Stimulated activated CD4-positive, alpha-beta T cell treated with anti-CD3 and anti-CD28 coated beads, Interleukin-1b, Interleukin-23, amount 100 ng/mL, for 1 hour (primary cell): ENCODE measurements at places on chromosomes 2 and 18.

DNA sequence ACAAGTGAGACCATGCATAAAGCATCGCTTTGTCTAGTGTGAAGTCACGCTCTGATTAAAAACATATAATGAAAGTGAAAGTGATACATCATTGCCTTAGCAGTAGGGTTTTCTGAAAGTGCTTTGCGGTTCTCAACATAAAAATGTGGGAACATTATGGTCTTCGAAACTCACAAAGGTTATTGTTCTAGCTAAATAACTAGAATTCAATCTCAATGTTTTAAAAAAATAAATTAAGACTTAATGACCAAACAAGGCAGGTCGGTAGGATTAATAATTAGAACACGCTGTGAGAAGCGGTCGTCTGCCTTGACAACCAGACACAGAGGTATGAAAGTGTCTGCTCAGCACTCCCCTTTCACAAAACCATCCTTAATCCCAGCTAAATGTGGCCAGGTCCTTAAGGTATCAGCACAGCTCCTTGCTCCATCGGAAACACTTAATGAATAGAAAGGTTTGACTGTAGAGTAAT is 42.2 kb downstream of the KLHL14 start:
- no peak for DNase-seq

GRCh38 chr2:195320413-195320973 is 336.5 kb upstream of the SLC39A10 start:
- no peak for DNase-seq

DNA sequence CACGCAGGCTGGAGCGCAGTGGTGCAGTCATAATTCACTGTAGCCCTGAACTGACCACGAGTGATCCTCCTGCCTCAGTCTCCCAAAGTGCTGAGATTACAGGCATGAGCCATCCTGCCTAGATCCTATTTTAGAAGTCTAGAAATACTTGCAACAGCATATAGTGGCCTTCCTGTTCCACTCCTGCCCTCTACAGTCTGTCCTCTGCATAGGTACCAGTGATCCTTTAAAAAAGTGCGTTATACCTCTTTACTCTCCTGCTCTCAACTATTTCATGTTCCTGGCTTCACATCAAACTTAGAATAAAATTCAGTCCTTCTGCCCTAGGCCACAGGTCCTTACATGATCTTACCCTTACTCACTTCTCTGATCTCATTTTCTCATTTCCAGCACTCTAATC is 6.0 kb downstream of the COMMD1 start:
- DNase-seq: no peak

- no peak for DNase-seq
These were observed 232.6 kb downstream of the NDUFA10 start for GRCh38 chr2:239792405-239793084.

DNA sequence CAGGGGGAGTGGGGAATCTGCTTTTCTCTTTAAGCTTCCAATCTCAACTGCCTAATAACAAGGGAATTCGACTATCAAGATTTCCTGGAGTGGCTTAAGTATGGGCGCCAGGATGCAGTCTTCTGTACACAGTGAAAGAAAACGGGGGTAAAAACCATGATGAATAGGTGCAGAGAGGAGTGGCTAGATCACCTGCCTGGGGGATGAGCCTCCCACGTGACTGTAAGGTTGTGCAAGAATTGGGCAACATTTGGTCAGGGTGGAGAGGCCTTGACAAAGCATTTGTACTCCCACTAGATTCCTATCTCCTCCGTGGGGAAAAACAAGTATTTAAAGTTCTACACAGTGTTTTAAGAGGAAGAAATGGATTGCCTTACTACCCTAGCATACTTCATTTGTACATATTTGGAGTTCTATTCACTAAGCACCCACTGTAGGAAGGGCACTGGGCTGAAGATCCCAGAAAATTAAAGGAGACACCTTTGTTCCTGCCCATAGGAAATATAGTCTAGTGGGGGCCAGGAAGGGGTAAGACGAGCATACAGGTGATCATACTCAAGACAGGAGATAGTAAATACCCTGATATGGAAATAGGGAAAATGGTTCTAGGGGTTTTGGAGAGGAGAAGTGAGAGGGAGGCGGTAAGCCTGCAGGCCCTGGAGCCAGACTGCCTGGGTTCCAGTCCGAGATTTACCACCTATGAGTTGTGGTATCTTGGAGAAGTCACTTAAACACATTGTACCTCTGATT is 29.2 kb downstream of the EPAS1 start:
- DNase-seq: no peak

- DNase-seq: no peak
These were observed 22.6 kb upstream of the BCL2 start for GRCh38 chr18:63342206-63342605.

- no peak for DNase-seq
These were observed 18.3 kb downstream of the NHEJ1 start for GRCh38 chr2:219142329-219142728.

- DNase-seq: no peak
These were observed 211.0 kb downstream of the MCFD2 start for GRCh38 chr2:46704593-46704992.

- no peak for DNase-seq
These were observed 651.6 kb downstream of the LRRTM4 start for GRCh38 chr2:76870581-76870980.

DNA sequence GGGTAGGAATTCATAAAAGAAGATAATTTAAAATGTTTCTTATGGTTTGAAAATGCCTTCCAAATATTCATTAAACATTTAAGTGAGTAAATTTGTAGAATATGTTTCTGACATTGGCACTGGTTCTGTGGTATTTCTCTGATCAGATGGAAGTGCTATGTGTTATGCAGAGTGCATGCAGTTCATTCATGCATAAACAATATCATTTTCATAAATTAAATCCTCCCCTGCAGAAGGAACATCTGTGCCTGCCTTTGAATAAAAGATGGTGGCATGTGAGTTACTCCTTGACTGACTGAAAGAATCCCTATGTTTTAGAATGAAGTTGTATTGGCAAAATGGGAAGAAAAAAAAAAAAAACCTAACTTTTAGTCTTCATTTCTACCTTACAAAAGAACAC is 5.9 kb downstream of the NEUROD1 start:
- DNase-seq: no peak

DNA sequence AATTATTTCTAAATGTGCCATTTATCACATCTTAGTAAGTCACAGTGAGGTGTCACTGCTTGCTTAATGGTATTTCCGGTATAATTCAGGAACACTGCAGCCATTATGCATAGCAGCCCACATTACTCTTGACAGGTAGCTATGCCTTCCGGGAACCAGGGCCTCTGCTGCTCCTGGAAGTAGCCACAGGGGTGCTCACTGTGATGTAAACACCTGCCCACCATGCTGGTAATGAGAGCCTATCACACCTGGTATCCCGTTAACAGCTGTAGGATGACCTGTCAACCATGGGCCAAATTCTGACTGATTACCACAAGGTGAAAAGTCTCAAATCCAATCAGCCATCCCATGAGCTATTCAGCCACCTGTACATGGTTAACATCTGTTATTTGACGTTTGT is 647.0 kb upstream of the NXPH2 start:
- DNase-seq: no peak

- DNase-seq: no peak
These were observed 1.6 kb downstream of the ST8SIA3 start for GRCh38 chr18:57353940-57354461.

DNA sequence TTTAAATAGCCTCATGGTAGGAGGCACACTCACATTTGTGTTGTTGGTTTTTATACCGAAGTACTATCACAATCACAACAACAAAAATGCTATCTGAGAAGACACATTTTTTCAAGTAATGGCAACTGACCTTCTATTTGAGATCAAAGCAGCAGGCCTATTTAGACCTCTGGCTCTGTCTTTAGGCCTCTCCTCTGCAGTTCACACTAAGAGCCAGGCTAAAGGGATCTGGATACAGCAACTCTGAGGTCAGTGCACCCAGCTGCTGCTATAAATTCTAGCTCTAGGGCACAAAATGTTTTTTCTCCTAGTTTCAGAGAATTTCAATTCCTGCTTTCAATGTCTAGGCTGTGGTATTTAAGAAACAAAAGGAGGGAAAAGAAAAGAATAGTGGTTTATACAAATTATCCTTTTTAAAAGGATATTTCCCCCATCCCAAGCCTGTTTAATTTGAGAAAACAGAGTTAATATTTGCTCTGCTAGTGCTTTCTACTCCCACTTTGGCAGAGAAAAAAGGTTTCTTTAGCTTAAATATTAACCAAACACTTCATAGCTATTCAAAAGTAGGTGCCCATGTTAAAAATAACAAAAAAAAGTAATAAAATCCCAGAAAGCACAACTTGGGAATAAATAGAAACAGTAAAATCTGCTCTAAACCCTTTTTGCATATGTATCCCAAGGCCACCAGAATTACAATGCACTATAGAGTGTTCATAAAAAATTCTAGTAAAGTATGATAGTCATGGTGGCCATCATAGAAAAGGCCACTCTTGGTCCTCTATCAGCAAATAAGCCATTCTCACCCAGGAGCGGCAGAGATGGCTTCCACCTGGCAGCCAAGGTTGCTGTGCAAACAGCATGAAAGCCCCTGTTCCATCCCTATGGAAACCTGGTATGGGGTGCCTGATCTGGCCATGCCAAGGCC is 293.6 kb upstream of the SESTD1 start:
- no peak for DNase-seq

- no peak for DNase-seq
These were observed 201.3 kb upstream of the OSR1 start for GRCh38 chr2:19559596-19560240.

DNA sequence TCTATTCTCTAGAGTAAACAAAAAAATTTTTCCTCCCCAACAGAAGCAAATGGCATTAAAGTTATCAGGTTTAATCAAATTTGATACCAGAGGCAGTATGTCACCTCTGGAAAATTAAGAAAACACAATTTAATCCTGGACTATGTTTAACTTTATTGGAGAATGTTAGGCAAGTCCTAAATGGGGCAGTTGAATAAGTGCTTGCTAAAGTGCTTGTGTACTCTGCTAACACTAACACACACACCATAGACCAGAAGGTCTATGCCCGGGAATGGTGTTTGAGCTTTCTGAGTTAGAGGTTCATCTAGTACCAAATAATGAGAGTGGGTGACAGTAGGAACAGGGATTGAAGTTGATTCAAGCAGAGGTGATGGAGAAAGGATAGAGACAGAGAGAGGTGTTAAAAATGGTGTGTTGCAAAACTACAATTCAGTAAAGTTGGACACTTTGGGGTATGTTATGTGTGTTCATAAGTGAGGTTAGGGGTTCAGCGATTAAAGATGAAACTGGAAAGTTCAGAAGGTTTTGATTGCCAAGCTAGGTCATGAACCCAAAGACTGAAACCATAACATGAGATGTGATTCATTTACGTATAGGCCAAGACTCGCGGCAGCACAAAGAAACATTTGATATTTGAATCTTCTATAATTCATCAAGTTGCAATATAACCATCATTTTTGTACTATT is 40.5 kb upstream of the PEX13 start:
- DNase-seq: no peak

DNA sequence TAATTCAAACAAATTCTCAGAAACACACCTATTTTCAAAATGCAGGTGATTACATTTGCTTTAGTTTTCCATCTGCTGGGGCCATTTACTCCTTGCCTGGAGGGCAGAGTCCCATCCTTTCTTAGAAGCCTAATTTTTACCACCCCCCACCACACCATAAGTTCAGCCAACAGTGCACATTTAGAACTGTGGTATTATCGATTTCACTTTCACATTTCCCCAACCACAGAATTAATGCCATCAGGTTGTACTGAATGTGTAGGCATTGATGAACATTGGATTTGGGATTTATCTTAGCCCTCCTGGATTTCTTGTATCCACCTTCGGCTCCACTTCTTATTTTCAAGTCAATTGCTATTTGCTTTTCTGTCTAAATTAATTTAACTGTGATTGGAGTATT is 4.5 kb downstream of the SCYGR3 start:
- no peak for DNase-seq

- DNase-seq: no peak
These were observed 28.3 kb upstream of the ASAP2 start for GRCh38 chr2:9178110-9178903.

DNA sequence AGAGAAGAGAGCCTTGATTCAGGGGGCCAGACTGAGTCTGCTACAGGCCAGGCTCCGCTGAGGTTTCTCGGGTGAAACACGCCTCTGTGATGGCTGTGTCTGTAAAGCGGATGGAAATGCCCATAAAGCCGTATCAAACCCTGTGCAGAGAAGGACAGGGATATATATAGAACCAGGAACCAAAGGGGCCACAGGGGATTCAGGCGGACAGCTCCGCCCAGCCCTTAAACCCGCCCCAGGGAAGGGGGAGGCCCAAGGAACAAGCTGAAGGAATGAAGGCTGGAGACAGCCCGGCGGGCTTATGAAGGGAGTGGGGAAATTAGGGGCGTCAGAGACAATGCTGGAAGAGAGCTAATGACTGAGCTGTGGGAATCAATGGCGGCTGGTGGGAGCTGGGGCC is 42.1 kb downstream of the NHEJ1 start:
- no peak for DNase-seq

- no peak for DNase-seq
These were observed 24.5 kb downstream of the TIMM21 start for GRCh38 chr18:74172697-74173433.

- no peak for DNase-seq
These were observed 397.4 kb upstream of the SALL3 start for GRCh38 chr18:78582181-78582709.

DNA sequence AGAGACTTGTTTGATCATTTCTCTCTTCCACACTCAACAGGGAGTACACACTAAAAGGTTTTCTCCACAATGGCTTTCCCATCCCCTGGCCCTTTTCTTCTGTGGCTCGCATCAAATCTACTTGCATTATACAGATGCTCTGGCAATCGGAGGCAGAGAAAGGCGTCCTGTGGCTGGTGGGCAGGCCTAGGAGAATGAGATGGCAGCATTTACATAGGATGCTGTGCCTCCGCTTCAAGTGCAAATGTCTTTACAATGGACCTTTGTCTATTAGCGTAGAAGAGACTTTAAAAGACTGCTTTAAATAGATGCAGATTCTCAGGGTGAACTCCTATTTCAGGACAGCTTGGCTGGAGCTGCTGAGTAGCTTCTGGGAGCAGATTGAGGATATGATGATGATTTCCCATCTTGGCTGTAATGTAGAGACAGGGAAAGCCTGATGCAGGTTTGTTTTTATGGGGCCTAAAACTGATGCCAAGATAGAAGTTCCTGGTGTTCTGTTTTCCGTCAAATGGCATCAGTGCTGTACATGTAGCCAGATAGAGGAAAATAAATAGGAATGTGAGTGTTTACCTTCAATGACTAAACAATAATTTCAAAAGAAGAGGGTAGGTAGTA is 423.4 kb downstream of the RND3 start:
- DNase-seq: no peak

GRCh38 chr18:50679656-50680055 is 119.8 kb downstream of the MAPK4 start:
- DNase-seq: no peak

- no peak for DNase-seq
These were observed 57.1 kb upstream of the GPR45 start for GRCh38 chr2:105184420-105184819.
